ENCODE measurements at places on chromosomes 7 and 10.

- no peak for DNase-seq
- no peaks in the 10 kb centered on the region for H3K27me3 ChIP-seq
- H3K4me3 ChIP-seq: no peak overlapping the region
- H3K27ac ChIP-seq: no peak overlapping the region
- no peaks in the 10 kb centered on the region for H3K36me3 ChIP-seq
These were observed 97.7 kb upstream of the KIF5B start for GRCh38 chr10:32153931-32154330.

- no peak for DNase-seq
- H3K36me3 ChIP-seq: no peaks in the 10 kb centered on the region
- H3K4me3 ChIP-seq: no peak overlapping the region
- no peak overlapping the region for H3K27ac ChIP-seq
- no peaks in the 10 kb centered on the region for H3K27me3 ChIP-seq
These were observed 208.4 kb downstream of the DIP2C start for GRCh38 chr10:480928-481552.

DNA sequence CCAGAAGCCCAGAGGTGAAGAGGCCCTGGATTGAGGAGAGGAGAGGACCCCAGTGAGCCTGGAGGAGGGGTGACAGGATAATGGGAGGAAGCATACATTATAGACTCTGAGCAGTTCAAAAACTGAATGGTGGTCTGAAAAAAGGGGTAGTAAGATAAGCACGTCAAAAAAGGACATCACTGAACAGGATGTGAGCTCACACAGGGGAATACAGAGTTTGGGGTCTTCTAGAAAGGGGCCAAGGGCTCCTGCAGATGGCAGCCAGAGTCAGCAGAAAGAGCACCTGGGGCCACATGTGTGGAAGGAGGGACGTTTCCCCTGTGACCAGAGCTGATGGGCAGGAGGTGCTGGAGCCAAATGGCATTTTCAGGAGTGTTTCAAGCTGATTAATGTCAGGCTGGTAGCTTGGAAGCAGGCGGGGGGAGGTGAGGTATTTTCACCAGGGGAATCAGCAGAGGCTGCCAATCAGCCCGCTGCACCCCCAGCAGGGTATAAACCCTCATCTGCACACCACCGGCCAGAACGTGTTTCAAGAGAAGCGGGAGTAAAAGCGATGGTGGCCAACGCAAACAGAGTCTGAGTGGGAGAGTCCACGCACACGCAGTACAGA, 85.8 kb downstream of the TNS3 start:
- H3K4me1 ChIP-seq: peaks cover 4% of the 10 kb centered on the region
- no peak for DNase-seq
- no peaks in the 10 kb centered on the region for H3K27me3 ChIP-seq
- H3K4me3 ChIP-seq: no peak overlapping the region
- H3K36me3 ChIP-seq: no peaks in the 10 kb centered on the region

GRCh38 chr7:145817687-145818086, 298.9 kb upstream of the CNTNAP2 start:
- no peaks in the 10 kb centered on the region for H3K27me3 ChIP-seq
- DNase-seq: no peak
- no peak overlapping the region for H3K27ac ChIP-seq
- H3K36me3 ChIP-seq: no peaks in the 10 kb centered on the region
- no peaks in the 10 kb centered on the region for H3K4me1 ChIP-seq

DNA sequence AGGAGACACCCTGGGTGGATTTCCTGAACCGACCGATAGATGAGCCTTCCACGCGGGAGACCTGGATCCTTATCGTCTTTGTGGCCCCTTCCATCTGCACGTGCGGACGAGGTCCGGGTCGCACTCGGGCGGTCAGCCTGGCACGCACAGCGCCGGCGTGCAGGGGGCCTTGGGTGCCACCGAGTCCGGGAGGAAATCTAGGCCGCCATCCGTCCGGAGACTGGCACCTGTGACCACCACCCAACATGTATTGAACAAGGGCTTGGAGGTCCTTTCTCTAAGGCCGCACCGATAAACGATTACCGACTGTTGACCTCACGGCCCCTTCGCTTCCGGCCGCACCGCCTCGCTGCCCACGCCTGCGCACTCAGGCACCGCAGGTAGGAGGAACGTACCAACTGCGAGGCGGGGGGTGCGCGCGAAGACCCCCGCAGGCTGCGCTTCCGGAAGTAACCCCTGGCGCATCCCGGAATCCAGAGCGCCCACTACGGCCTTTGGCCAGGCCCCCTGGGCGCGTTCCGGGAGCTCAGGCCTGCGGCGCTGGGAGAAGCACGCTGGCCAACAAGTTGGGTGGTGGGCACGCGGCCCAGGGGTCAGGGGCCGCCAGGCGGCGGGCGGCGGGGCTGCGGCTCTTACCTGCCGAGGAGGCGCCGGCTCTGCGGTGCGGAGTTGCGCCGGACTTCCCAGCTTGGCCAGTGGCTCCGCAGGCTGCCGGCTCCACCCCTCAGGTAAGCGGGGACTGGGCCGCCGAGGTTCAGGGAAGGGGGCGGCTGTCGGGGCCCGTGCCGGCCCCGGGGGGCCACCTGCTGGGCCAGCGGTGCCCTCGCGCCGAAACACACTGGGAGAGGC, at the start of the genes ACTR3C and LRRC61:
TSS of gene ACTR3C (minus strand) at position 713 of the 849 bp plus-strand sequence. CDS start 28,249 bp downstream, outside the sequence.
TSS of gene LRRC61 (plus strand) at position 523 of the 849 bp plus-strand sequence. CDS start 13,507 bp downstream, outside the sequence.
- no peaks in the 10 kb centered on the region for H3K27me3 ChIP-seq
- no peaks in the 10 kb centered on the region for H3K4me1 ChIP-seq
- no peak for DNase-seq
- H3K27ac ChIP-seq: no peak within 1 kb of the TSS
- peak within 1 kb of the TSS; percentile 44 for H3K4me3 ChIP-seq

DNA sequence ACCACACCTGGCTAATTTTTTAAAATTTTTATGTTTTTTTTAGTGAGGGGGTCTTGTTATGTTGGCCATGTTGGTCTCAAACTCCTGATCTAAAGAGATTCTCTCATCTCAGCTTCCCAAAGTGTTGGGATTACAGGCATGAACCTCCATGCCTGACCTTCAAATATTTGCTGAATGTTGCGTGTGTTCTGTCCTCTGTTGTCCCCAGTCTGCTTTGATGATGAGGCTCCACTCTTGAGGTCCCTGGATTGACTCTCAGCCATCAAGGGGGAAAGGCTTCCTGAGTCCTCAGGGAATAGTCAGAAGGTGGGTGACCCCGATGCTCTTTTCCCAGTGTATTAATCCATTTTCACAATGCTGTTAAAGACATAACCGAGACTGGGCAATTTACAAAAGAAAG, 26.0 kb downstream of the LYZL2 start:
- no peak overlapping the region for H3K27ac ChIP-seq
- H3K27me3 ChIP-seq: 0 out of 2 replicates have a peak, but pooled peaks cover 1% of the 10 kb centered on the region
- no peaks in the 10 kb centered on the region for H3K4me1 ChIP-seq
- H3K36me3 ChIP-seq: no peaks in the 10 kb centered on the region

DNA sequence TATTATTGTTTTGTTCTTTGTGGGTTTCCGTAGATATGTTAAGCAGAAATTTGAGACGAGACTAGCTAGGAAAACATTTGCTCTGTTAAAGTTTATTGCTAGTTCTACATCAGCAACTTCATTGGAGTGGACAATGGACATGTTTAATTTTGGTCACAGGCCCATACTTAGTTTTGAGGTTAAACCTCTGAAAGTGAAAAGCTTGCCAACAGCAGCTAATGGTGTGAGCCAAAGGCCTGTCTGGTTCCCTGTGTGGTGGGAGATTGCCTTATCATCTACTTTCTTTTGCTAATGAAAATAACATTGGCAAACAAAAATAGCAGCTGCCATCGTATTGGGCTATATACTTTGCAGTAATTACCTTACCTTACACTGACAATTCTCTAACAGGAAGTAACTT, 388.4 kb upstream of the FZD8 start:
- H3K4me1 ChIP-seq: no peaks in the 10 kb centered on the region
- no peaks in the 10 kb centered on the region for H3K36me3 ChIP-seq
- H3K27me3 ChIP-seq: no peaks in the 10 kb centered on the region
- H3K4me3 ChIP-seq: no peak overlapping the region

DNA sequence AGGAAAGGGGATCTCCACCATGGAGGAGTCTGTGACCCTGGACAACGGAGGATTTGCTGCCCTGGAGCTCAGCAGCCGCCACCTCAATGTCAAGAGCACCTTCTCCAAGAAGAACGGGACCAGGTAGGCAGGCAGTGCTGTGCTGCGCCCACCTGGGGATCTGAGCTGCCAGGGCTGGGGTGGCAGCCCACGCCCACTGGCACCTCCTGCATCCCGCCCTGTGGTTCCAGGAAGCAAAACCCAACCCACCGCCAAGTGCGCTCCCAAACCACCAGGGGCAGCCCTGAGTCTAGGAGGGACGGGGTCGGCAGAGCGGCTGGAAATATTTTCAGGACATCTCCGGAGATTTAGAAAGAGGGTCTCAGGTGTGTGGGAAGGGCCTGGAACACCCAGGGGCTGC, 440.3 kb upstream of the FOXK1 start:
- peaks cover 6% of the 10 kb centered on the region for H3K4me1 ChIP-seq
- no peak overlapping the region for H3K4me3 ChIP-seq
- no peaks in the 10 kb centered on the region for H3K27me3 ChIP-seq
- no peaks in the 10 kb centered on the region for H3K36me3 ChIP-seq
- H3K27ac ChIP-seq: no peak overlapping the region
- DNase-seq: no peak

- DNase-seq: no peak
- H3K4me3 ChIP-seq: no peak overlapping the region
- no peaks in the 10 kb centered on the region for H3K36me3 ChIP-seq
These were observed 36.5 kb downstream of the NPS start for GRCh38 chr10:127585519-127586023.

GRCh38 chr7:84900215-84900614, 286.6 kb downstream of the SEMA3D start:
- H3K4me1 ChIP-seq: no peaks in the 10 kb centered on the region
- no peak overlapping the region for H3K4me3 ChIP-seq
- no peaks in the 10 kb centered on the region for H3K27me3 ChIP-seq
- no peak for DNase-seq
- no peaks in the 10 kb centered on the region for H3K36me3 ChIP-seq

GRCh38 chr10:24901686-24902399, 50.6 kb downstream of the PRTFDC1 start:
- no peak overlapping the region for H3K4me3 ChIP-seq
- H3K4me1 ChIP-seq: no peaks in the 10 kb centered on the region
- H3K27ac ChIP-seq: no peak overlapping the region
- no peaks in the 10 kb centered on the region for H3K27me3 ChIP-seq

DNA sequence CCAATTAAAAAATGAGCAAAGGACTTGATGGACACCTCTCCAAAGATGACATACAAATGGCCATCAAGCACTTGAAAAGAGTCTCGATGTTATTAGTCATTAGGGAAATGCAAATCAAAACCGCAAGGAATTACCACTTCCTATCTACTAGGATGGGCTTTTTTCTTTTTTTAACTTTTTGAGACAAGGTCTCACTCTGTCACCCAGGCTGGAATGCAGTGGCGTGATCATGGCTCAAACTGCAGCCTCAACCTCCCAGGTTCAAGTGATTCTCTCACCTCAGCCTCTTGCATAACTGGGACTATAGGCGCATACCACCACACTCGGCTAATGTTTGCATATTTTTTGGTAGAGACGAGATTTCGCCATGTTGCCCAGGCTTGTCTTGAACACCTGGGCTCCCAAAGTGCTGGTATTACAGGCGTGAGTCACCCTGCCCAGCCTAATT, 13.6 kb downstream of the NKX1-2 start:
- no peaks in the 10 kb centered on the region for H3K27me3 ChIP-seq
- DNase-seq: no peak
- no peaks in the 10 kb centered on the region for H3K36me3 ChIP-seq

- H3K4me1 ChIP-seq: no peaks in the 10 kb centered on the region
- H3K27me3 ChIP-seq: no peaks in the 10 kb centered on the region
- no peak for DNase-seq
- H3K4me3 ChIP-seq: no peak overlapping the region
- H3K27ac ChIP-seq: no peak overlapping the region
These were observed 141.1 kb downstream of the ELFN1 start for GRCh38 chr7:1810961-1811849.

DNA sequence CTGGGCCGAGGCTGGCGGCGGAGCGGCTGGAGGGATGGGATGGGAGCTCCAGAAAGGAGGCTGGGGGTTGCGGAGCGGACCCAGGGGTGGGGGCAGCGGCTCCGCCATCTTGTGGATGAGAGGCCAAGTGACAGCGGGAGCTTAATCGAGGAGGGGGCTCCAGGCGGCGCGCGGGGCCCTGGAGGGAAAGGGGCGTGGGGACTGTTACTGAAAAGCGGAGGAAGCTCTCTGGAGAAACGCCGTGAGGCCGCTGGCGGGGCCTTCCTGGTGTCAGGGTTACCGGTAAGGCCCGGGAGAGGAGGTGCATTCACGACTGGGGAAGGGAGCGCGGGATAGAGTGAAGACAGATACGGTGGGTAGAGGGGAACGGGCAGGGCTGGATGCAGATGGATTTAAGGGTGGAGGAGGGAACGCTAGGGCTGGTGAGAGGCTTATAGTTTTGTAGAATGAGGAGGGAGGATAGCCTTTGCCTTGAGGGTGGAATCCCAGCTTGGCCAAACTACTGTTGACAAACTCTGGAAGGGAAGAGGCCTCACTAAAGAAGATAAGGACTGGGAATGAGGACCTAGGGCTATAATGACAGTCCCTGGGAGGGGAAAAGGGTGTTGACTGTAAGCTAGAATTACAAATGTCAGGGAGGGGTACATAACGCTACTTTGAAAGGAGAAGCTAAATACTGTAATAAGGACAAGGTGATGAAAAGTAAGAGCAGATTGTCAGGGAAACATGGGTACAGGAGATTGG, 535 bp downstream of the BTRC start:
- H3K27ac ChIP-seq: no peak overlapping the region
- no peaks in the 10 kb centered on the region for H3K36me3 ChIP-seq
- no peaks in the 10 kb centered on the region for H3K4me1 ChIP-seq
- no peaks in the 10 kb centered on the region for H3K27me3 ChIP-seq
- peak overlapping the region; percentile 97 for H3K4me3 ChIP-seq
- peak; percentile 9 for DNase-seq

DNA sequence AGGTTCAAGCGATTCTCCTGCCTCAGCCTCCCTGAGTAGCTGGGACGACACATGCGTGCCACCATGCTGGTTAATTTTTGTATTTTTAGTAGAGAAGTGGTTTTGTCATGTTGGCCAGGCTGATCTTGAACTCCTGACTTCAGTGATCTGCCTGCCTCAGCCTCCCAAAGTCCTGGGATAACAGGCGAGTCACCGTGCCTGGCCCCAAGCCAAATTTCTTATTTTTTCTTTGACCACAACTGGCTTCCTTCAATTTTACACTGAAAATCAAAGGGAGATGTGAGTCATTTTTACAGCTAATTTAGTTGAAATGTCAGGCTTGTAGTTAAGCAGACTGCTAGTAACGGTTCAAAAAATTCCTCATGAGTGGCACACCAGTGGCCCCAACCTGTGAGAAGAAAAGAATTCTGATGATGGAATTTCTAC, 7.8 kb downstream of the RNF216 start:
- no peak overlapping the region for H3K27ac ChIP-seq
- no peak overlapping the region for H3K4me3 ChIP-seq
- no peak for DNase-seq
- no peaks in the 10 kb centered on the region for H3K4me1 ChIP-seq

GRCh38 chr7:117731455-117731854, 141.8 kb downstream of the CTTNBP2 start:
- no peaks in the 10 kb centered on the region for H3K27me3 ChIP-seq
- no peak for DNase-seq
- H3K4me3 ChIP-seq: no peak overlapping the region
- H3K4me1 ChIP-seq: no peaks in the 10 kb centered on the region
- H3K36me3 ChIP-seq: peaks cover 8% of the 10 kb centered on the region

Data from iPS DF 6.9 (cell line).